ENCODE measurements at places on chromosomes 7 and 10.

GRCh38 chr7:157278791-157279724 lies 57.7 kb upstream of the DNAJB6 start:
- DNase-seq = no peak

GRCh38 chr7:98475352-98475751 lies 74.5 kb upstream of the BAIAP2L1 start:
- DNase-seq = no peak

DNA sequence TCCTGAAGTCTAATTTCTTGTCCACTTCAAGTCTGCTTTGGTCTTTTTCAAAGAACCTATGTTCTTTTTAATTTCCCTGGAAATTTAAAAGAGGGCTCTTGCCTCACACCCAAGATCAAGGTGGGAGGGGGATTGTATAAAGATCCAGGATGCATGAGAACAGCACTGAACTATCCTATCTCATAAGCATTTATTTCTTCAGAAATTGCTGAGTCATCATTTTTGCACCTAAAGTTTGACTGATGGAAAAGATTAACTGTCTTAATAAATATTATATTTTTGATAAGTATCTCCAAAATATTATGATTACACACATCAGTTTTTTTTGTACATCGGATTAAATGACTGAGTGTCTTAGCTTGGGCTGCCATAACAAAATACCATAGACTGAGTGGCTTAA lies 90.5 kb downstream of the RPS24 start:
- no peak for DNase-seq

DNA sequence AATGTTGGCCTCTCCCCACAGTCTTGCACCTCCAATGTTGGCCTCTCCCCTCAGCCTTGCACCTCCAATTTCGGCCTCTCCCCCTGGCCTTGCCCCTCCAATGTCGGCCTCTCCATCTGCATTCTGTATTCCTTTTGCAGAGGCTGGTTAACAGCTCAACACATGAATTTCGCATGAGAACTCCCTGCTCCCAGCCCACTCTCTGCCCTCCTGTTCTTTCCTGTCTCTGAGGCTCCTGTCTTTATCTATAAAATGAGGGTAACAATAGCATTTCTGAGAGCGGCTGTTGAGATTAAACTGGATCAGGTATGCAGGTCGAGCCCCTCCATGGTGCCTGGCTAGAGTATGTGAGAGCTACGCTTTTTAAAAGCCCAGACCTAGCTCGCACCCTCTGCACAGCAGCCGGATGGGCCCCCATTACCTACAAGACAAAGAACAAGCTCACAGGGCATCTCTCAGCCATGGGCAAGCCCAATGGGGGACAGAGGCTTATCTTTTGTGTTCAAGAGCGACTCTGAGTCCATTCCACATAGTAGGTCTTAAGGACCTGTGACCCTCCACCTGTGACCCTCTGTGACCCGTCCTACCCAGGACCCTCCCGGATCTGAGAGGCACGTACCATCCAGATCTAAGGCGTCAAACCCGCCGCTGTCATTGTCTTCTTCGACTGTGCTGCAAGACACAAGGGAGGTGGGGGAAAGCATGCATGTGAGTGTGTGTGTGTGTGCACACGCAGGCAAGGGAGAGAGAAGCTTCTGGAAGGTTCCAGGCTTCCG lies 82.2 kb upstream of the GNA12 start:
- DNase-seq = no peak

- no peak for DNase-seq
Observed at GRCh38 chr7:108419961-108420908, 36.0 kb downstream of the NRCAM start.

DNA sequence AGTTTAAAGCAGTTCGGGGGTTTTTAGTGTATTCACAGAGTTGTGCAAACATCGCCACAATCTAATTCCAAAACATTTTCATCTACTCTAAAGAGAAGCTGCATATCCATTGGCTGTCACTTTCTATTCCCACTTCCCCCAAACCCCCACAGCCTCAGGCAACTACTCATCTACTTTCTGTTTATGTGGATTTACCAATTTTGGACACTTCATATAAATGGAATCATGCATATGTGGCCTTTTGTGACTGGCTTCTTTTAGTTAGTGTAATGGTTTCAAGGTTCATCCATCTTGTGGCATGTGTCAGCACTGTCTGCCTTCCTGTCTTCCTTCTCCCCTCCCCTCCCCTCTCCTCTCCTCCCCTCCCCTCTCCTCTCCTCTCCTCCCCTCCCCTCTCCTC lies 78.5 kb upstream of the FZD1 start:
- no peak for DNase-seq

Measured in DMS 273 treated with DMSO at 0.1 percent for 48 hours (cell line).